A172 (cell line): ENCODE measurements at places on chromosomes 11 and 22. TPM values are rescaled to one million over a fixed set of nuclear protein-coding genes. Genes with fewer than 3 reads are reported as not detected.

GRCh38 chr11:120285256-120285655 is 39.8 kb upstream of the TLCD5 start:
- DNase-seq: no peak

- no peak for DNase-seq
Measured at GRCh38 chr11:112229746-112230433, 3.7 kb downstream of the PTS start.

DNA sequence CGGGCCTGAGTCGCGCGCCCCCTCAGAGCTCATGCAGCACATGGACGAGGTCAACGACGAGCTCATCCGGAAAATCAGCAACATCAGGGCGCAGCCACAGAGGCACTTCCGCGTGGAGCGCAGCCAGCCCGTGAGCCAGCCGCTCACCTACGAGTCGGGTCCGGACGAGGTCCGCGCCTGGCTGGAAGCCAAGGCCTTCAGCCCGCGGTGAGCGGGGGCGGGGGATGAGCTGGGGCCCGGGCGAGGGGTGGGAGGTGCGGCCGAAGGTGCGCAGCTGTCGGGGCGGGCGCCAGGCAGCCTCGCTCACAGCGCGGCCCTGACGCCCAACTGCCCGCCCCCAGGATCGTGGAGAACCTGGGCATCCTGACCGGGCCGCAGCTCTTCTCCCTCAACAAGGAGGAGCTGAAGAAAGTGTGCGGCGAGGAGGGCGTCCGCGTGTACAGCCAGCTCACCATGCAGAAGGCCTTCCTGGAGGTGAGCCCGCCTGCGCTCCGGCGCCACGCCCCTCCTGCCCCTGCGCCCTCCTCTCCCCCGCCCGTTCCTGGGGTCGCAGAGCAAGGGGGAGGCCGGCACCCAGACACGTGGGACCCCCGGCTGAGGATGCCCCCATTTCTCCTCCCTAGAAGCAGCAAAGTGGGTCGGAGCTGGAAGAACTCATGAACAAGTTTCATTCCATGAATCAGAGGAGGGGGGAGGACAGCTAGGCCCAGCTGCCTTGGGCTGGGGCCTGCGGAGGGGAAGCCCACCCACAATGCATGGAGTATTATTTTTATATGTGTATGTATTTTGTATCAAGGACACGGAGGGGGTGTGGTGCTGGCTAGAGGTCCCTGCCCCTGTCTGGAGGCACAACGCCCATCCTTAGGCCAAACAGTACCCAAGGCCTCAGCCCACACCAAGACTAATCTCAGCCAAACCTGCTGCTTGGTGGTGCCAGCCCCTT is 20.5 kb downstream of the EPS8L2 start:
- no peak for DNase-seq

DYNC2H1 gene
- 7.7 and 8.0 TPM in 2 replicates for total RNA-seq

NRGN gene
- 0.45 and 0.46 TPM in 2 replicates for total RNA-seq

MS4A6A gene
- not detected in 2 replicates for total RNA-seq

C11orf16 gene
- 0.31 TPM in 1 of 2 replicates, not detected in the other for total RNA-seq

DNA sequence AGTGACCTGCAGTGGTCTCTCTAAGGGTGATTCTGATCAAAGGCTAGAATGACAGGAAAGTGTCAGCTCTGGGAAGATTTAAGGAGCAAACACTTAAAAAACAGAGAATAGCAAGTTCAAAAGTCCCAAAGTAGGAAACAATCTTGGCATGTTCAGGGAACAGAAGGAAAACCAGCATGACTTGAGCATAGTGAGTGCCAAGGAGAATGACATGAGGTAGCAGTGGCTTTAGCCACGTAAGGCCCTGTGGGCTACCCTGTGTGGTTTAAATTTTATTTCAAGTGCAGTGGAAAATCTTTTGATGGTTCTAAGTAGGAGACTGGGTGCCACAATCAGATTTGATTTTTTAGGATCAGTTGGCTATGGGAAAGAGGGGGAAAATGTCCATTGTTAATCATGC is 149.4 kb downstream of the WNT11 start:
- DNase-seq: no peak

MUC2 gene
- total RNA-seq: not detected in 2 replicates

- peak; percentile 62 for DNase-seq
Measured at GRCh38 chr11:113384551-113384950, 3.0 kb upstream of the ANKK1 start.

CARD10 gene
- total RNA-seq: 20.4 and 41.0 TPM in 2 replicates

OR51B4 gene
- total RNA-seq: 11.3 and 12.8 TPM in 2 replicates

DNA sequence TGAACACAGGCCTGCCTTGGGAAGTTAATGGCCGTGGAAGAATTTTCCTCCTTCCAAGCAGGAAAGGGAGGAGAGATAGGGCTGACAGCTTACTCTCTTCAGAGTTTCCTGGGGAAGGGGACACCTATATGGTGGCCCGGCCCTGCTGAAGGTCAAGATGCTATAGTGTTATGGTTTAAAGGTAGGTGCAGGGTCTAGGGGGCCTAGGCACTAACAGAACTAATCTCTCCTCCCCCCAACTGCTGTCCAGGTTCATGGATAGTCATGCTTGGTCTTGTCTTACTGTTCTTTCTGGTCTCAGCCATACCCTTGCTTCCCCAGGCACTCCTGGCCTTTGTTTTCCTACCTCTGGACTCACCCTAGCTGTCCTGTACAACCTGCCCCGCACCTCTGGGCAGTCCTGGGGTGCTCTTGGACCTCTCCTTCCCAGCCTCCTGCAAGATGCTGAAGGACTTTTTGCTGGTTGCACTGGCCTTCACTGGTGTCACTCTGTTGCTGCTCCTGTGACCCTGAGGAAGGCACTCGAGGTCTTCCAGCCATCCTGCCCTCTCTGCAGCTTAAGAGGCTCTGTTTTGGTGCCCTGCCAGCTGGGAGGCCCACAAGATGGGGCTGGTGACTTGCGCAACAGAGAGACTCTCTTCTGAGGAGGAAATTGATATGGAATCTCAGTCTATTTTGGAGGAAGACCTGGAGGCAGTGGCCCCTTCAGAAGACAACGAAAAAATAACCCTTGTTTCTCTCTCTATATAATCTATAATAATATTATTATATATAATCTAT is 17.9 kb downstream of the SEC14L3 start:
- no peak for DNase-seq

DNA sequence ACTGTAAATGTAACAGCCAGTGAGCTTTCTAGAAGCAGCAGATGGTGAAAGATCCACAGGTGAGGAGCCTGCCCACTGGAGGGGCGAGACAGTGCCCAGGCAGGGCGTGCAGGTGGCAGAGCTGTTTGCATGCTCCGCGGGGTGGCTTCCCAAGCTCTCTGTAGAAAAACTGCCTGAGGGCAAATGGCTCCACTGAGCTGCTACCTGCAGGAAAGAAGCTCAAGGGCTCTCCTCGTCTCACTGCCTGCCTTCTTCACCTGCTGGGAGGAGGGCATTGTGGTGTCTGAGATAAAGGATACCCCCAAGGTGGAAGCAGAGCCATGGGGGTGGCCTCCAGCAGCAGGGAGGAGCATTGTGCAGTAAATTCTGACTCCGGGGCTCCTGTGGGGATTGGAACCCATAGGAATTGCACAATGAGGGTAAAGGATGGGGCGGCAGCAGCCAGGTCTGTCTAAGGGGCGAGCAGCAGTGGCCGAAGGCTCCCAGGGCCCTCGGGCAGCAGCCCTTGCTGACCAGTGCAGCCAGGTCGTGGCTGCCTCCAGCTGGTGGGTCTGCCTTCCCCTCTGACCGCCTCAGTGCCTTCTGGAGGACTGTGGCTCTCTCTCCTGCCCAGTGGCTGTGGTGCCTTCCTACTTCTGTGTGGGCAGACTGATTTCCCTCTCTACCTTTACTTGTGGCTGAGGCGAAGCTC is 28.0 kb upstream of the CABP7 start:
- no peak for DNase-seq

GRCh38 chr11:85694385-85694980 is 8.5 kb upstream of the CCDC89 start:
- peak; percentile 49 for DNase-seq

GRCh38 chr11:69862331-69862771 is 43.1 kb upstream of the FGF3 start:
- no peak for DNase-seq

NCAM1 gene
- 6.1 and 9.2 TPM in 2 replicates for total RNA-seq

OLFML1 gene
- 0.96 TPM in 1 of 2 replicates, not detected in the other for total RNA-seq

DNA sequence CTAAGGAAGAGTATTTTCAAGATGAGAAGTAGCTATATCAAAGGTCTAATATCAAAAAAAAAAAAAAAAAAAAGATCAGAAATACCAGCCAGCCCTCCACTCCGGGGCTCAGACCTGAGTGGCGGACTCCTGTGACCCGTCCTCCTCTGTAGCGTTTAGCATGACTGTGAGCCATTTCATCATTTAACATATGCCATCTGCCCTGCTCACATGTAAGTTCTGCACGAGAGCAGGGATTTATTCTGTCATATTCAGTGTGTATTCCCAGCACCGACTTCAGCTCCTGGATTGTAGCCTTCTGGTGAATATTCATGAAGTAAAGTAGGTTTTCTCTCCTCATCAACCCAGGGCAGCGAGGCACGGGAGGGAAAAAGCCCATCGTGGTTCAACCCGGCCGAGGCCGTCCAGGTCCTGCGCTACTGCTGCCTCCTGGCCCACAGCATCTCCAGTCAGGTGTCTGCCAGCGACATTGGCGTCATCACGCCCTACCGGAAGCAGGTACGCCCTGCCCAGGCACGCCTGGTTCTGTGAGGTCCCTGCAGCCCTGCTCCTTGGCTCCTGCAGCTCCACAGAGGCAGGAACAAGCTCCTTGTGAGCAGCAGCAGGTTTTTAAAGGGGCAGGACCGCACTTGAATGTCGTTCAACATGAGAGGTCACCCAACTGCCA is 12.7 kb upstream of the PANX2 start:
- DNase-seq: no peak

- DNase-seq: no peak
Measured at GRCh38 chr11:9076046-9076445, 15.4 kb downstream of the SCUBE2 start.

SCO2 gene
- 8.0 and 9.5 TPM in 2 replicates for total RNA-seq

DNA sequence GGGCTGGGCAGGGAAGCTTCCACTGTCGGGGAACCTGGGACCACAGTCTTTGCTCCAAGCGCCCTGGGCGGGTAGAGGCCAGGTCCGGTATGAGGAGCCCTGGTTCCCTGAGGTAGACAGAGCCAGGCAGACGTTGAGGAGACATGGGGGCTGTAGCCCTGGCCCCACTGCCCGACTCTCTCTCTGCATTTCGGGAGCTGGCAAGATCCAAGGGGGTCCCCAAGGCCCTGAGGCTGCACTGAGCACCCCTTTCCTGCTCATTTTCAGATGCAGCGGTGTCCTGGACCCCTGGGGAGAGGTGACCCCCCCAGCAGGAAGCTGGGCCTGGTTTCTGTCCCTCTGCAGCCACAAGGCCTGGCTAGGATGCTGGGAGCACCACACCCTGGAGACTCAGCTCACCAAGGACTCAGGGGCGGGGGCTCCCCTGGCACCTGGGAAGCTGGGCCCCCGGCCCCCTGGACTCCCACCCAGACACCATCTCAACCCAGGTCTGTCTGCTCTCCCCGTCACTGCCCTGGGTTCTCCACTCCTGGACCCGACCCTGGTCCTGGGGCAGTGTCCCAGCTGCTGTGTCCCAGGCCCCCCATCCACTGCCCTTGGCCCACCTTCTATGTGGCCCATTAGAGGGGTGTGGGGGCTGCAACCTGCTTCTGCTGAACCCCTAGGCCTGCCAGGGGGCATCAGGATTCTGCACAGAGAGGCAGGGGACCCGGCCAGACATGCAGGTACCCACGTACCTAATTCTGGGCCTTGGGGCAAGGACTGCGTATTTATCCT is 15.0 kb upstream of the MUC6 start:
- no peak for DNase-seq

- no peak for DNase-seq
Measured at GRCh38 chr11:71062199-71062598, 190.2 kb downstream of the SHANK2 start.

GRCh38 chr11:61403658-61404057 is 11.3 kb downstream of the TMEM216 start:
- DNase-seq: no peak

KREMEN1 gene
- 2.0 and 2.1 TPM in 2 replicates for total RNA-seq

GRCh38 chr22:20803696-20804324 is 29.9 kb downstream of the SERPIND1 start:
- no peak for DNase-seq

DNA sequence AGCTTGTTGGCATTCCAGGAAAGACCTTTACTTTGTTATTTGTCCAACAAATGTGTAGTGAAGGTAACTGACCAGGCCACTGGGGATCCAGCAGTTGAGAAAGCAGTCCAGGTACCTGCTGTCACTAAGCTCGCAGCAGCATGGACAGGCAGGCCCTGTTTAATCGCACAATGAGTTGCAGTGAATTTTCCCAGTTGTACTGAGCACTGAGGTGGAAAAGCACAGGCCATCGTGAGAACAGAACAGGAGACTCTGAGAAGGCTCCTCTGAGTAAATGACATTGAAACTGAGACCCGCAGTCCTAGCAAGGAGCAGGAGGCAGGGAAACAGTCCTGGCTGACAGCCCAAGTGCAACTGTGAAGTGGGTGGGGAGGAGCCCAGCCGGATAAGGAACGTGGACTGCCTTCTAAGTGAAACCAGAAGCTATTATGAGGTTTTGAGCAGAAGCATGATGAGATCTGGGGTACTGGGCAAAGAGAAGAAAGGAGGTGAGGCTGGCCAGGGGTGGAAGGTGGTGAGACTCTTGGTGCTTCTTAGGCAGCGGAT is 39.8 kb upstream of the CDON start:
- DNase-seq: no peak

- no peak for DNase-seq
Measured at GRCh38 chr11:134480136-134480712, 68.2 kb upstream of the B3GAT1 start.

C11orf21 gene
- 2.0 and 2.8 TPM in 2 replicates for total RNA-seq

TEX12 gene
- total RNA-seq: not detected in 2 replicates

DNA sequence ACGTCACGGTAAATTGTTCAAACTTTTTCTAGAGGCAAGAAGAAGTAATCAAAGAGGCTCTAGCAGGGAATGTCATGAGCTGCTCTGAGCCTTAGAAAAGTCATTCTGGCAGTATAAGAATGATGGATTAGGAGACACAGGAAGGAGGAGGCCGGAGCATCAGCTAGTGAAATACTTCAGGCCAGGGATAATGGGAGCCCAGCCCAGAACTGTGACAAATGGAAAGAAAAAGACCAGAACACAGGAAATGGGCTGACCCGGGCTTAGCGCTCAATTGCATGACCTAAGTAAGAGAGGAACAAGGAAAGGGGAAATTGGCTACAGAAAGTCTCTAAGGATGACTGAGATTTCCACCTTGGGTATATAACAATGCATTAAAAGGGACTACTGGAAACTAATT is 108.6 kb downstream of the LARGE1 start:
- peak; percentile 61 for DNase-seq

LRRC56 gene
- not detected in 2 replicates for total RNA-seq

DNA sequence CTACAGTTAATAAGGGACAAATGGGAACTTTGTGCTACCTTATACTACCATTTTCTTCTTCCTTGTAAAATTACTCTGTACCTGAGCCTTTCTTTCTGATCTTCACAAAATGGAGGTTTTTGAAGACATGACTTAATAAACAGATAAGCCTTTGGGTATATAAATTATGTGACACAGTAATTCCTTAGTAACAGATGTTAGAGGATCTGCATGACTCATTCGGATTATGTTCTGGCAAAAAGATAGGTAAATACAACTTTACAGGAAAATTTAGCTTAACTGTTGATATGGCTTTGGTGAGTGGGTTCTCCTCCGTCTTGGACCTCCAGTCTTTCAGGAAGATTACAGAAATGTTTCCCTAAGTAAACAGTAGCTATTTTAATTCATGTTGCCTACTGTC is 61.8 kb downstream of the BID start:
- DNase-seq: peak; percentile 45
